T-cell (primary cell): ENCODE measurements at places on chromosomes 1 and 21.

GRCh38 chr21:43832158-43832550 lies 32.9 kb upstream of the AGPAT3 start:
- DNase-seq: no peak

- DNase-seq: no peak
Measured at GRCh38 chr1:117642963-117643362, 37.1 kb downstream of the TENT5C start.

DNA sequence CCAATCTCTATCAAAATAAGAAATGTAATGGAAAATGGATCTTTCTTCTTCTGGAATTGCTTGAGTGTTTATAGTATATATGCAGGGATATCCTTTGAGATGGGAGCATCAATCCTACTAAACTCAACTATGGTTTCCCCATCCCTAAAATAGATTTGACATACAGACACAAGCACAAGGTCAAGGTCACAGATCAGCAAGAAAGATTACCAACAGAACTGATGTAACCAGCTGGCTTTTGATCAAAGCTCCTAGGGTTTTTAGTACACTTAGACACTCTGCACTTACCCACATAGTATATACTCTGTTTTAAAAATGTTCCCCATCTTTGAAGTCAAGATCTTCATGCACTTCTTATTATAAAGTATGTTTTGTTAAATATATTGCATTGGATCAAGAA lies 85.5 kb downstream of the NRIP1 start:
- no peak for DNase-seq

GRCh38 chr1:156927215-156928042 lies 7.0 kb downstream of the LRRC71 start:
- peak; percentile 61 for DNase-seq

- no peak for DNase-seq
Measured at GRCh38 chr1:166039436-166040201, 127.2 kb downstream of the FAM78B start.

GRCh38 chr1:46613661-46614603 lies 2.7 kb downstream of the MOB3C start:
- DNase-seq: no peak

DNA sequence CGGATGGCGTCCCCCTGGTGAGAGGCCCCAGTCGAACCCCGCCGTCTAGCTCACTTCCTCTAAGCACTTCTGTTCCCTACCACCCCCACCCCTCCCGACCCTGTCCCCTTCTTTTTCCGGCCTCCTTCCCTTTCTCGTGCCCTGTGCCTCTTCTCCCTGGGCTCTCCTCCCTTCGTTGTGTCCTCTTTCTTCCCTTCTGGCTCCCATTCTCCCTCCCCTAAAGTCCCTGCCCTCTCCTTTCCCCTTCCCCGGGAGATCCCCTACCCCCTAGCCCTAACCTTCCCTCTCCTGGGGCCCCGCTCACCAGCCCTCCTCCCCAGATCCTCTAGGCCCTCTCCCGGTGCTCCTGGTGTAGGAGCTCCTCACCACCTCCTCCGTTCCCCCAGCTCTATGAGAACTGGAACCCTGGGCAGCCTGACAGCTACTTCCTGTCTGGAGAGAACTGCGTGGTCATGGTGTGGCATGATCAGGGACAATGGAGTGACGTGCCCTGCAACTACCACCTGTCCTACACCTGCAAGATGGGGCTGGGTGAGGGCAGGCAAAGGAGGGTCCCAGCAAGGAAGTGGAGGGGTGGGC lies 15.9 kb downstream of the BCAN start:
- no peak for DNase-seq

- no peak for DNase-seq
Measured at GRCh38 chr1:151472856-151473731, 13.8 kb upstream of the POGZ start.

DNA sequence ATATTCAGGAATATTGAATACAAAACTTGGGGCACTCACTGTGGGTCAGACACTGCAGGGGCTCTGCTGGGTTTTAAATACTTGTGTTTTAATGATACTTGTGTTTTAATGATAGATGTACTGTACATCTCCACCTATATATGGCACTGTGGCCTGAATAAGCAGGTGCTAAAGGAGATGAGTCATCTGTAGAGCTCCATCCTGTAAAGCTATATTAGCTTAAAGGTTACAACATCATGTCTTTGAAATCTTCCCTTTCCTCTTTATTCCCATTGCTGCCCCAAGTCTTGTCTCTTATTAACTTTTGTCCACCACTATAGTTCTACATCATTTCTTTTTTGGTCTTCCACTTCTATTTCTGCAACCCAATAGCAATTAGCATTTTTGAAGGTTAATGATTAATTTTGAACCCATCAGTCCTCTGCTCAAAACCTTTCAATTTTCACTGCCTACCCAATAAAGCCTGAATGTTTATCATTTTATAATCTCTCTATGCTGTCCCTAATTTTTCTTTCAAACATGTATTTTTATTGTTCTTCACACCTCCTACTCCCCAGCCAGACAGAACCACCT lies 113.3 kb upstream of the PTGFR start:
- DNase-seq: no peak

DNA sequence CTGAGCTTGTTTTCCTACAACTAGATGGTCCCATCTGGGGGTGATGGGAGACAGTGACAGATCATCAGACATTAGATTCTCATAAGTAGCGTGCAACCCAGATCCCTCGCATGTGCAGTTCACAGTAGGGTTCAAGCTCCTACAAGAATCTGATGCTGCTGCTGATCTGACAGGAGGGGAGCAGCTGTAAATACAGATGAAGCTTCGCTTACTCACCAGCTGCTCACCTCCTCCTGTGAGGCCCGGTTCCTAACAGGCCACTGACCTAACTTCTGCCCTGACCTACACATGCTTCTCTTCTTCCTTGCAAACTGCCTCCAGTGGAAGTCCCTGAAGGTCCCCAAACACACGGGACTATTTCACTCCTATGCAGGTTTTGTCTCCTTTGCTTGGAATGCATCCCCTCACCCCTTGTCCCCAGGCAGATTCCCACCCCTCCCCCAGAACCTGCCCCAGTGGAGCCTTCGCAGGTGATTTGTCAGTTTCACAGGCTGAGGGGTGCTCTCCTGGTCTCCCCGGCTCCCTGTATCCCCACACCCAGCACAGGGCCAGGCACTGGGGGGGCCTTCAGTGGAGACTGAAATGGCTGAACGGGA lies 5.7 kb upstream of the ZBTB48 start:
- DNase-seq: no peak

- DNase-seq: no peak
Measured at GRCh38 chr1:115479055-115479482, 141.0 kb upstream of the NGF start.

- DNase-seq: no peak
Measured at GRCh38 chr1:5001466-5001865, 347.1 kb downstream of the AJAP1 start.

- DNase-seq: peak; percentile 26
Measured at GRCh38 chr1:236868625-236869467, 73.8 kb downstream of the MTR start.

- no peak for DNase-seq
Measured at GRCh38 chr21:31316488-31317169, 27.4 kb downstream of the TIAM1 start.

- DNase-seq: no peak
Measured at GRCh38 chr21:46111193-46111571, 13.3 kb downstream of the COL6A2 start.

GRCh38 chr1:165826565-165827267 lies 698 bp upstream of the UCK2 start:
- DNase-seq: no peak

GRCh38 chr1:205082431-205082830 lies 1.8 kb downstream of the TMEM81 start:
- no peak for DNase-seq

DNA sequence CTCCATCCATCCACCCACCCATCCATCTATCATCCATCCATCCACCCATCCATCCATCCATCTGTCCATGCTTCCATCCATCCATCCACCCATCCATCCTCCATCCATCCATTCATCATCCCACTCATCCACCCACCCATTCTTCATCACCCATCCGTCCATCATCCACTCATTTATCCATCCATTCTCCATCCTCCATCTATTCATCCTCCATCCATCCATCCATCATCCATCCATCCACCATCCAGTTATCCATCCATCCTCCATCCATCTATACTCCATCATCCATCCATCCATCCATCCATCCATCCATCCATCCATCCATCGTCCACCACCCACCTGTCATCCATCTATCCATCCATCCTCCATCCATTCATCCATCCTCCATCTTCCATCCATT lies 32.1 kb upstream of the ACTRT2 start:
- DNase-seq: no peak

- DNase-seq: peak; percentile 33
Measured at GRCh38 chr1:27525296-27526272, 35.6 kb upstream of the WASF2 start.
